Activated CD4-positive, alpha-beta T cell treated with anti-CD3 and anti-CD28 coated beads, Interleukin-10, Interleukin-2, amounts not matched to agents 100 ng/mL and 50 ng/mL, durations not matched to agents 16 hours and 8 hours (primary cell): ENCODE measurements at places on chromosomes 11 and 22.

DNA sequence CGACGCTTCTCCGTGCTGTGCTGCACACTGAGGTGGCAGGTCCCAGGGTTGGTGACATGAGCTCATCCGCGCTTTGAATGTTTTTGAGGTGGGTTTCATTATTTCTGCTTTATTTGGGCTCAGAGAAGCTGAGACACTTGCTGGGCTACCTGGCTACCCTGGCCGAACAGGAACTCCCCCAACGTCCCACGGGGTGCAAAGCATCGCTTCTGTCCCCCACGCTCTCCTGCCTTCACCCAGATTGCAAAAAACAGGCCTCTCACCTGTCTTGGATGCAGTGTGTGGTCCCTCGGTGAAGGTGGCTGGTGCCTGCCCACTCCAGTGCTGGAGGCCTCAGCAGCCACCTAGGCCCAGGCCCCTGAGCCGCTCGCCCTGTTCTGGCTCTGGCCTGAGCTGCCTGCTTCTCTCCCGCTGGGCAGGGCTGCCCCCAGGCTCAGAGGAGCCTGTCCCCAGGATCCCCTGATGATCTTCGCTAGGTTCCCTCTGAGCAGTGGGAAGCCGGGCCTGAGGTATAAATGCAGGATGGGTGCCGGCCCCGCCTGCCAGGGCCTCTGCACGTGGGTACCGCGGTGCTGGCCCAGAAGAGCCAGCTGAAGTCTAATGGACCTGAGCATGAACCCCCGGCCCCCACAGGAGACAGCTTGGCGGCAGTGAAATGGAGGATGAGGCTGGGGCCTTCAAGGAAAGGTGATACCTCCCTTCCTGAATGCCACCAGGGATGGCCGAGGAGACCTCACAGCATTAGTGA lies 15.8 kb upstream of the MRGPRD start:
- no peak for DNase-seq

GRCh38 chr11:67689178-67689577 lies 14.8 kb upstream of the ALDH3B2 start:
- no peak for DNase-seq

DNA sequence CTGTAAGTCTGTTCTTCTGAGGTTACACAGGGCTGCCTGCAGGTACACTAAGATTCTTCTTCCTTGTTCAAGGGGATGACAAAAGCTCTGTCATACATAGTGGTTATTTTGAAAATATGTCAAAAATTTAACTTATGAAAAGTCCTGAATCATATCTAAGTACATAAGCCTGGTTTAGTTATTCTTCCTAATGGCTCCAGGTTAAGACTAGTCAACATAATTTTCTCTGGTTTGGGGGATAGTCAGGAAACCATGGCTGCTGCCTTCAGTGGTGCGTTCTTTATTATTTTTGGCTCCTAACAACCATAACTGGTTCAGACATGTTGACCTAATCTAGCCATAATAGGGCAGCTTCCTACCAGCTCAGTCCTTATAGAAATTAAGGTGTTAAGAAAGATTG lies 257.4 kb upstream of the DDI1 start:
- DNase-seq: no peak

- DNase-seq: no peak
These were observed 61.6 kb downstream of the SYTL2 start for GRCh38 chr11:85749287-85749834.

- DNase-seq: no peak
These were observed 54.9 kb downstream of the P4HA3 start for GRCh38 chr11:74256378-74257133.

GRCh38 chr22:23137905-23138561 lies 3.8 kb downstream of the RSPH14 start:
- DNase-seq: peak; percentile 68

- no peak for DNase-seq
These were observed 595.1 kb upstream of the CCDC179 start for GRCh38 chr11:23455321-23455891.

GRCh38 chr11:97309291-97309690 lies 919.5 kb downstream of the JRKL start:
- DNase-seq: no peak

DNA sequence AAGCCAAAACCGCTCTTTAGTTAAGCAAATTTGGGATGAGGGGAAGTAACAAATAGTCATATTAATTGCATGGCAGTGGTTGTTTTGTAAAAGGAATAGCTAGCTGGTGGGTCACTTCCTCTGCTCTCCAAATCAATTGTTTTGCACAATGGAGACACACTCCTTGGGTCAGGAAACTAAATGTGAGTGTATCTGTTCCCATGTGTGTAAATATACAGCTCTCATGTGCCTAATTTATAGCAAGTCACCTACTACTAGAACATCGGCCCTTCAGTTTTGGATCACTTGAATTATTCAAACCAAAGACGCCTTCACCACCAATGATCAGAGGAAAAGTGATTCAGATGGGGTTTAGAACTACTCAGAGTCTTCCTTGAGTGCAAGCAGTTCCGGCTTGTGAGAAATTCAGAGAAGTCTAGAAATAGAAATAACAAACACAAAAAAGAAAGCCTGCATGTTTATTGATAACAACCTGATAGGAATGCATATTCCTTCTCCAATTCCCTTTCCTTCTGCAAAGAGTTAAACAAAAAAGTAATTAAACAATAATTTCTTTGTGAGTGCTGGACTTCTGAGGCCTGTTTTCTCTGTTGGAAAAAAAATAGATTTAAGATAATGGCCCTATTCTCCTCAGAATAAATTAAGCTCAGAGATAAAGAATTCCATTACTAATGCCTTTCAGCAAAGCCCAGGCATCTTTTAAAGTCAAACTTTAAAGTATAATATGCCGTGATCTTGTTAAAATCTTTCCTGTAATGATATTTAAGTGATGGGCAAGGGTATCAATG lies 100.4 kb downstream of the KIRREL3 start:
- DNase-seq: no peak

DNA sequence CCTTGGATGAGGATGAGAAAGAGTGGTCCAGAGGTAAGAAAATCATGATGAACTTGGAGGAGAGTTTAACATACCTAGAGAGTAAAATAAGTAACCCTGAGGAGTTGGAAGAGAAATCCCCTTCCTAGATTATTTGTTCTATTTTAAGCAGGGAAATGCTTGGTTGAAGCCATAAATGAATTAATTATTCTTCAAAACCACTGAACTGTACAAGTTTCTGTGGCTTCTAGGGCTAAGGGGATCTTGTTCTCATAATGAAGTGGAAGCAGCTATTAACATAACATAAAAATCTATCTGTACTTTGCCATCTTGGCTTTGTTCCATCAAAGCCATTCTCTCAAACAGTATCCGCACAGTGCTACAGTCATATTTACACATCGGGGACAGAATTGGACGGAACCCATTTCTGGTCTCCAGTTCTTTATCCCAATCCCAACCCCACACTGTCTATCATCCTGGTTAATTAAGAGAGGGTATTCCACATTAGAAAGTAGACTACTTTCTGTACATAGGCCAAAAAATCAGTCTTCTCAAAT lies 14.5 kb upstream of the ARHGAP42 start:
- DNase-seq: no peak

DNA sequence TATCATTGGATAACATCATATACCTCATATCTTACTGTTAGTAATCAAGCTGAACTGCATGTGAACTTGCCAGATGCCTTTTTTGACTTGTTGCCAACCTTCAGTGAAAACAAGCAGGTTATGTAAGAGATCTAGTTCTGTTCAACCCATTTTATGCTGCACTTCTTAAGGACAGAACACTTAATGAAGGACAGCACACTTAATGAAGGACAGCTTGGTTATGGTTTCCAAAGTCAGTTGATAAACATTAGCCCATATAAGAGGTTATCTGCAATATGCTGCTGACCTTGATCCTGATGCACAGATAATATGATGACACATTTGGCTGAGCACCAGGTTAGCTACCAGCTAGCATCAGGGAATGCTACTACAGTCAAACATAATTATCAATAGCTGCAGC lies 358.7 kb upstream of the PDGFD start:
- DNase-seq: no peak

GRCh38 chr11:28899706-28900105 lies 791.5 kb downstream of the METTL15 start:
- no peak for DNase-seq

DNA sequence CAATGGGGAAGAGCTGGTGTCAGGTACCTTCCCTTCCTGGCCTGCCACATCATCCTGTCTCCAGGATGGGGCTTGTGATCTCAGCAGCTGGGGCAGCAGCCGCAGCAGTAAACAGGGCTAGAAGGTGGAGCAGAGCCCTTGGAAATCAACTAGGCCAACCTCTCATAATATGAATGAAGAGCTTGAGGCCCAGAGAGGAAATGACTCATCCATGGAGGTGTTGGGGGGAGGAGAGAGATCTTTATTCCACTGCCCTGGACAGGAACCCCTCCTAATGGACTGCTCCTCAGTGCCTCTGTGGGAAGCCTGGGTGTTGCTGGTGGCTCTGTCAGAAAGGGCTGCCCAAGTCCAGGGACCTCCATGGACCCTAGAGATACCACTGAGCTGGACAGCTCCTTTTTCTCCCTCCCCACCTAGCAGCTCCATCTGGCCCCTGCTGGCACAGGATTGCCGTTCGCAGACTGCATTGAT lies 111.8 kb downstream of the OSBP2 start:
- DNase-seq: peak; percentile 40

- no peak for DNase-seq
These were observed 48.4 kb upstream of the WEE1 start for GRCh38 chr11:9525116-9525515.

DNA sequence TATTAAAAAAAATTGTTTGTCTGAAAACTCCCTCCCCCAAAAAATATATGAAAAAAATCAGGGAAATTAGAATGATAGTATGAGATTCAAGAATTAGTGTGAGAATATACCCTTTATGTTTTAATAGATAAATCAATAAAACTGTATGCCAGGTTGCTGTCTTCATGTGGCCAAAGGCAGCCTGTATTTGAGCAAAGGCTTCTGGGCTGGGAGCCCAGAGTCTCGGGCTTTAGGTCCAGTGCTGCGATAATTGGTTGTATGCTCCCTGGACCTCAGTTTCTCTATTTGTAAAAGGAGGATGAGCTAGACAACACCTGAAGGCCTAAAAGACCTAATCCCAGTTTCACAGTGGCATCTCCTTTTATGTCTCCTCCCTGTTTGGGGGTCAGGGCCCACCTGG lies 29.8 kb downstream of the THOC5 start:
- DNase-seq: no peak

DNA sequence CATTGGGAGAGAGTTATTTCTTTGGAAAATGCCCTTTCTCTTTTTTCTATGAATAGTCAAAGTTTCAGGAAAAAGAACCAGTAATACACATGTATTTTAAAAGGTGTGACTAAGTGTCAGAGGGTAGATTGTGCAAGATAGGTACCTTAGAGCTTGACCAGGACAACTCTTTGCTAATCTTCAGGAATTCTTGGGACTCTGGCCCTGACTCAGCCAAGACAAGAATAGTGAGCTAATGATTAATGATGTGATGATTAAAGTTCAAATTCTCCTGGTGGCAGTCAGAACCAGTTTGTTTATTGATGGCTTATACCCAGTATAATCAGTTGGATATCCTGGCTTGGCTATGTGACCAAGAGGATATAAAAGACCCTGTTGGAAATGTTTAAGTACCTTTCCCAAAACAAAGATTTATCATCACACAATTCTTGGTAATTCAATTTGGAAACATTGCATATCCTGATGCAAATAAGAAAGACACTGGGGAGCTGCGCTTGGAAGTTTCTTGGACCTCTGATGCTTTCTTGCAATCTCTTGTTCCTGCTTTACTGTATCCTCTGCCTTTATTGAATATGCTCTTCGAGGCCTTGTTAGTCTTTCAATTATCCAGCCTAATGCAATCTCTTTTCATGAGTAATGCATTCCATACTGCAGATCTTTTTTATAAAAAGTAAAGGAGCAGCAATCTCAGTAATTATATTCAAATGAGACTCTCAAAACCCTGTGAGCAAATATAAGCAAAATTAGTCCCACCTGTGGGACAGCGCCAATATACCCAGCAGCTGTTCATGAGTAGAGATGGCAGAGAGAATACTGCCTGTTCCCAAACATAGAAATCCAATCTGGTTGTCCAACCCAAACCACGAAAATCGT lies 48.0 kb upstream of the CEP126 start:
- DNase-seq: no peak

- DNase-seq: no peak
These were observed 8.1 kb downstream of the APOL6 start for GRCh38 chr22:35656284-35656752.

- DNase-seq: peak; percentile 84
These were observed at the start of gene TRIM34 for GRCh38 chr11:5624489-5625279. TSS of gene TRIM34 (plus strand) at chr11:5625001. CDS start at chr11:5632332, 7,331 bp downstream.

DNA sequence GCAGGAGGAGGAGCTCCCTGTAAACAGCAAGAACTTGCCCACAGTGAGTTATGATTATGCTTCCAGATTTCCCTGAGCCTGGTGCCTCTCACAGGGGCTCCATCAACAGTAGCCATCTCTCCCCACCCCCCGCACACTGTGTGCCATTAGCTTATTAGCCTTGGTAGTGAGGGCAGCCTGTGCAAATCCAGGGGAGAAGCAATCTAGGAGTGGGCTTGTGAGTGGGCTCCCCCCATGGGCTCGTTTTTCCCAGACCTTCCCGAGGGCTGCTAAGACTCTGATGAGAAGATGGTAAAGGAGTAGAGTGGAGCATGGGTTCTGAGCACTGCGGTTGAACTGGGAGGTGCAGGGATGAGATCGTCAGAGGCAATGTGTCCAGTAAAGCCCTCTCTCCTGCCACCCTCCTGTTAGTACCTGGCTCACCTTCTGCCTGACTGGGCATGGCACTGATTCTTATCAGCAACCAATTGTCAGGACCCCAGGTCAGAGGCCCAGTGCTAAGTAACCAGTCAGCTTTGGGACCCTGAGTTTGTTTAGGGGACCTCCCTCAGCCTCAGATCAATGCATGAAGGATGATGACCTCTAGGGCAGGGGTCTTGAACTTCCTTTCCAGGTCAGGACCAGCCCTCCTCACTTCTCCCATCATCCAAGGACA lies 38.4 kb upstream of the TP53I11 start:
- DNase-seq: no peak

- DNase-seq: no peak
These were observed 6.2 kb downstream of the ST14 start for GRCh38 chr11:130165601-130166456.

DNA sequence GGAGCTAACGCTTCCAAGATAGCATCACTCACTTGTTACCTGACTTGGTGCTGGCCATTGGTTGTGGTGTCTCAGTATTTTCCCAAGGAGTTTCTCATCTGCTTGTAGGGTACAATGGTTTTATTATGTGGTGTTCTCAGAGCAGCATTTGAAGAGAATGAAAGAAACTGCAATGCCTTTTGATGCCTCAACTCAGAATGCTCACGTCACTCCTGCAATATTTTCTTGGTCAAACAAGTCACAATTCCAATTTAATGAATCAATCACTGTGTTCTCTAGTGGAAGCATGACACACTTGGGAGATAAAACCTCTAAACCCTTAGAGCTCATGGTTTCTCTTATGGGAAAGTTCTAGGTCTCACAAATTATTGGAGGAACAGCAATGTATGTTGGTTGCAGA lies 2.0 kb upstream of the OR5D14 start:
- no peak for DNase-seq

DNA sequence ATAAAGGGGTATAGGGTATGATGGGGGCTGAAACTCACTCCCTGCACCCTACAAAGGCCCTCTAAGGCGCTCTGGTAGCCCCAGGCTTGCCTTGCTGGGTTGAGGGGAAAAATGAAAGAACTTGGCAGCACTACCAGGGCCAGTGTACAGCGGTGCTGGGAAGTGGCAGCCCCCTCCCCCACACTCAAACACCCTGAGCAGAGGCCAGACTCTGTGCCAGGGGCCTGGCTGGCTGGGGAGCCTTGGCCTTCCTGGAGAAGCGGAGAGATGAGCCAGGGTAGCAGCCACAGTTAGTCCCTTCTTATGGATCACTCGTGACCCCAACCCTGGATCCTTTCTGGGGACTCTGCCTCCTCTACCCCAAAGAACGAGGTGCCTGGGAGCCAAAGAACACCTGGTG lies 2.7 kb downstream of the TMEM134 start:
- DNase-seq: no peak

GRCh38 chr11:85855341-85855656 lies at the start of gene CCDC83:
TSS of gene CCDC83 (plus strand) at chr11:85855383. CDS start at chr11:85865124, 9,741 bp downstream.
- DNase-seq: no peak
